ENCODE measurements at places on chromosomes 3 and 15.

- no peak for DNase-seq
Measured at GRCh38 chr15:36498401-36498800, 81.0 kb upstream of the CDIN1 start.

DNA sequence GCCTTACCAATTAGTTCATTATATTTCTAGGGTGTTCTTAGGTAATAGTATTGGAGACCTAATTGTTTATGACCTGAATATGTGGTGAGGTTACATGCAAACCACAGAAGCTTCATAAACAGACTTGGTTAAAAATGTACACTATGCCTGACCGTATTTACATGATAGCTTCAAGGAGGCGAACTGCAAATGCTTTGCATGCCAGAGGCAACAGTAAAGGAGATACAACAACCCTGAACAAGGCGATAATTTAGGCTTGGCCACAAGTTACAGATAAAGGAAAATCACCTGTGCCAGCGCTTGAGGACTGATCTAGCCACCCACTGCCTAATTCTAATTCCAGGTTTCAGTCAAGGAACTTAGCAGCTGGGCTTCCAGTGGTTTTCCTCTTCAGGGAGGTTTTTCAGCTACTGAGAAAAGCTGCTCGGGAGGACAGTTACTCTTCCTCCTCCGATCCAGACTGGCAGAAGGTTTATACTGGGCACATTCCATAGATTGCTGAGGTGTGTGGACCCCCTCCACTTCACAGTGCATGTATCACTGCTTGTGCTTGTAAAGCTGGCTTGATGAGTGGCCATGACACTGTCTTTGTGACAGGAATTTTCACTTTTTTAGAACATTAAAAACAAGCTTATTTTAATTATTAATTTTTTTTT is 95.6 kb downstream of the DHX36 start:
- no peak for DNase-seq

DNA sequence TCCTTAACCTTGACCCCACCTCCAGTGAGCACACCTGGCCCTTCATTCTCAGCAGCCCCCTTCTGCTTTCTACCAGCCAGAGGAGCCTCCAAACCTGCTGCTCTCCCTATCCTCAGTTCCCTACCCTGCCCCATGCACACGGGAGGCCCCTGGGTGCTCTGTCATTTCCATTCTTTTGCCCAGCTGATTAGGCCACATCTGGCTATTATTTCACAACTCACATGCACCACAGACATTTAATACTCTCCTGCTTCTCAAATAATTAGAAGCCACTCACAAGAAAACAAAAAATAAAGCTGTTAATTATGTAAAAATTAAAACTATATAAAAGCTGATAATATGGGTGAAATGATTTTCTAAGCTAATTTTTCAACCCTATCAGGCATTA is 50.7 kb downstream of the MYLK start:
- DNase-seq, result no peak

DNA sequence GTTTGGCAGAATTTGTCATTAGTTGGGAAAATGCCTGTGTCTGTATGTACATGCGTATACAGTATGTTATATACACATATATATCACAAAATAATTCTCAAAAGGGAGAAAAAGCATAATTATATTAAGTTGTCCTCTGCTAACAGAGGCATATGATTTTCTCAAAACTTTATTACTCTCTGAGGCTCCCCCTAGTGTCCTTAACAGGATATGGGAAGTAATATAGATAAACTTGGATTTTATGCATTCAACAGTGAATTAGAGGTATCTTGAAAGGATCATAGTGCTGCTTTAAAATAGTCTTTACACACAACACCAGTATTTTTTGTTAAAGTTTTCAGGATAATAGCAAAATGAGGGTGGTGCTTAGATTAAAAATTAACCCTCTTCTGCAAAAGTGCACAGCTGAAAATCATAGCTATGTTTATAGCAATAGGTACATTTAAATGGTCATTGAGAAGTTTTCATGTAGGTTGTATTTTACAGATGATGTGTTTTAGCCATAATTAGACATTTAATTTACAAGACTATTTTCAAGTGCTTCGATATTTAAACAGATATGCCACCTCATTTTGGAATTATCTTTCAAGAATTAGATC is 454.0 kb upstream of the ROBO2 start:
- no peak for DNase-seq

DNA sequence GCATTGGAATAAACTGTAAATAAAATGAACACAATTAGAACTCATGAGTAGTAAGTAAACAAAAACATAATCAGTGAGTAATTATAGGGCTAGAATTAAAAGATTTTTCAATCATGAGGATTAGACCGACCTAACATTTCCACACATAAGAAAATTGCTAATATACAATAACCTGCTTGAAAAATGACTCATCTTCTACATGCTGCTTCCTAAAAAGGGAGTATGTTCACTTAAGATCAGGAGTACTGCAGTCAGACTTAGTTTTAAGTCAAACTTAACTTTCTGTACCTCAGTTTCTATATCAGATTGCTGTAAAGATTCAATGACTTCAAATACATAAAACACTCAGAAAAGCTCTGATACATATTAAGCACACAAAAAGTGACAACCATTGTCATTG is 22.6 kb upstream of the NEK10 start:
- no peak for DNase-seq

DNA sequence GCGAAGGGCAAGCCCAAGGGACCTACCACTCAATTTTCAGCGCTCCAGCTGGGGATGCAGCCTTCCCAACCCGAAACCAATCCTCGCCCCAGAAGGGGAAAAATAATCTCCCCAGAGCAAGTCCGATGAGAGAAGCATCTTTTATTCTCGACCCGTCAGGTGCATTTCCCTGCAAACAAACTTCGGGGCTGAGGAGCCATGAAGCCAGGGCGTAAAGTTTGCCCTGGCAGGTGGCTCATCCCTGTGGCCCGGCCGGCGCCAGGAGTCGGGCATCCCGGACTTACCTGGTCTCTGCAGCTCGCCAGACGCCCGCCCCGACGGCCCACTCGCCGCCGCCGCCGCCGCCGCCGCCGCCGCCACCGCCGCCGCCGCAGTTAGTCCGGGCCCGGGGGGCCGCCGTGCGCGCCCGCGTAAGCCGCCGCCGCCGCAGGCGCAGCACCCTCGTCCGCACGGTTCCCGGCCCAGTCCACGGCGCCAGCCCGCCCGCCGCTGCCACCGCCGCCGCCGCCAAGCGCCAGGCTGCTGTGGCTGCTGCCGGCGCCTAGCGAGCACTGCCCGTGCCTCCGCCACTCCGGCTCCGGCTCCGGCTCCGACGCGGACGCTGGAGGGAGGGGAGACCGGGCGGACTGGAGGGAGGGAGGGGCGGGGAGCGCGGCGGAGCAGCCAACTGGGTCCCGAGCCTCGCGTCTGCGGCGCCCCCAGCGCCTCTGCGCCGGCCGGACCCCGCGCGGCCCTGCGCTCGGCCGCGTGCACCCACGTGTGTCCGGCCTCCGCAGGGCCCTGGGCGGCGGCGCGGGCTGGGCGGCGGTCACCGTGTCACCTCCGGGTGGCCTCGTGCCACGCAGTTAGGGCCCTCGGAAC is at the start of gene CNTN3:
CNTN3 (minus strand) TSS at position 553 of the 861 bp plus-strand sequence. CDS start 93,547 bp downstream, outside the sequence.
- DNase-seq, result no peak

- DNase-seq, result peak; percentile 82
Measured at GRCh38 chr15:62099094-62099601, 32.4 kb downstream of the C2CD4A start.

DNA sequence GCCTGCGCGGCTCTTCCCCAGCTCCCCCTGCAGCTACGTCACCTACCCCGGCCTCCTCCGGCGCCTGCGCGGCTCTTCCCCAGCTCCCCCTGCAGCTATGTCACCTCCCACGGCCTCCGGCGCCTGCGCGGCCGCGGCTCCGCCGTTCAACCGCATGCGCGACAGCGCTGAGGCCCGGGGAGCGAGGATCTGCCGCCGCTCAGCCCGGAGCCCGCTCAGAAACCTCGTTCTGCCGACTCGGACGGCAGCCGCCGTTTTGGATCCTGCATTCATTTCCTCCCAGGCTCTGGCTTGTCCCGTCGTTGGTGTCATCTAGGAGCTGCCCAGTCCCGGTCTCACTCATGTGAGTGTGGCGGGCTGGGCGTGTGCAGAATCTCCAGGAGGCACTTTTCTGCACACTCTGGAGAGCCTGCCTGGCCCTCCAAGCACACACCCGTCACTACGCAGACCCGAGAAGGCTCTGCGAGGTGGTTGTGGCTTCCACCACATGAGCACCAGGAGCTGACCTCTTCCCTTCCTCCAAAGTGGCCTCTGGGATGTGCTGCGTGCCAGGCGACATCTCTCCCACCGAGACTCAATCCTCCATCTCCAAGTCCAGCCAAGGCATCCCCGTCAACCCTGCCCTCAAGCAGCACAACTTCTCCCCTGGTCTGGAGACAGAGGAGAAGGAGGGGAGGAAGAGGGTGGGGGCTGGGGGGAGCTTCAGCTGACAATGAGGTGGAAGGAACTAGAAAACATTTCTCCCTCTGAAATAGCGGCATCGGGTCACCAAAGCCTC is 165.3 kb downstream of the CHSY1 start:
- DNase-seq, result no peak

DNA sequence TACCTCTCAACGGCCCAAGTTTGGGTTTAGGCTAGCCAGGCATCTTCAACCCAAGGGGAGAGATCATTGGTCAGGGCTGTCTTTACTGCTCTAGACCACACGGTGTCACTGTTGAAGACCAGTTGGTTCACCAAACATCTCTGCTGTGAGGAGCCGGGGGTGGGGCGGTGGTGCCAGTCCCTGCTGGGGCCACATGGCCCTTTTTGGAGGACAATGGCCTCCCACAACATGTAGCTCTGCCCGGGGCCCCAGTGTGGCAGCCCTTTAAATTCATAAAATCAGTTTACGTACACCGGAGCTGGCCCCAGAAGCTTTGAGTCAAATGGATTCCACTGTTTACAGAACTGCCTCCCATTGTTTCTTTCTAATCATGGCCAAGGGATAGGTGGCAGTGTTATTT is 19.1 kb upstream of the TM4SF18 start:
- DNase-seq, result no peak

DNA sequence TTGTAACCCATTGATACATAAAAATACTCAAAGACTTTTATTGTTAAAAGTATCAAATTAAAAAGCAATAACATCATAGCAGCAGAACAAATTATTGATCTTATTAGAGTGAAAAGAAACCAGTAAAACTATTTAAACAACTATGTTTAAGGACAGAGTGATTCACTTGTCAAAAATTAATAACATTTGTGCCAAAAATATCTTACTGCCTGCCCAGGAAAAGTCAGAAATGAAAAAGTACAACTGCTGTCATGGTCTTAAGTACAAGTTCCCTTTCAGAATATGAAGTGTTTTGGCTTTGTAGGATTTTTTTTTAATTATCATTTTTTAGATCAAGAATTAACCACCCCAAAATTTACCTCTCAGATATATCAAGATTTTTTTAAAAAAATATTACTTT is 3.4 kb downstream of the IFT57 start:
- DNase-seq, result no peak

DNA sequence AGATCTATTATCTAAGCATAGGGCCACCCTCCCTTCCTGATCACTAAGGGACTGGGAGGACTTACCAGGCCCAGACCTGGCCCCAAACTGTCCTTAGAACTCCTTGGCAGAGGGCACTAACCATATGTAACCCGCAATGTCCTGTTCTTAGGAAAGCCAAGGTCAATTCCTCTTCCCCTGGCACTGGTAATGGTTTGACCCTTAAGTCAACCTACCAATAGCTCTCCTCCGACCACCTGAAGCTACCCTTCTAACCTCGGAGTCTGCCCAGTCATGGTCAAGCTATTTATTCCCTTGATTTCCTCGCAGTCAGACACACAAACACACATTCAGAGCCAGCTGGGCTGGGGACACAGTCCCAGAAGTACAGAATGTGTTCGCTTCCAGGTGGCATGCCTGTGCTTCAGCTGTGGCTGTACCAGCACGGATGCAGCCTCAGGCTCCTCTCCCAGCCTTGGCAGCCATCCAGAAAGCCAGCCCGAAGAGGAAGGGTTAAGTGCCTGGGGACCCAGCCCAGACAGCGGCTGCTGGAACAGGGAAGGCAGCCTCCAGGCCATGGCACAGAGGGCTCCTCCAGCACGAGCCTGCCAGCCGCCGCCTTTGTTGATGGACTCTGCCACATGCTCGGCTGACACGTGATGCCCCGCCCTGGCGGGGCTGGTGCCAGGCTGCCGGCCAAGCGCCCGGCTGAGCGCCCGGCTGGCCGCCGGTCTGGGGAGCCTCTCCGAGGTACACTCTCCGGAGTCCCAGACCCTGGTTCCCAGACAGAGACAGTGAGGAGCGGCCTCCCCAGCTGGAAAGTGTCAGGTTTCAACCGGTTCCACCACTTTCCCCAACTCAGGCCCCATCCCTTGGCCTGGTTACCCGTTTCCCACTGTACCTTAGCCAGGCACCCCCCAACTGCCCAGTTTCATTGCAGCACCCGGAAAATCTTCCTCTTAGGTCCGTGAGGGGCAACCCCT is 5.5 kb downstream of the BMF start:
- DNase-seq, result peak; percentile 76

DNA sequence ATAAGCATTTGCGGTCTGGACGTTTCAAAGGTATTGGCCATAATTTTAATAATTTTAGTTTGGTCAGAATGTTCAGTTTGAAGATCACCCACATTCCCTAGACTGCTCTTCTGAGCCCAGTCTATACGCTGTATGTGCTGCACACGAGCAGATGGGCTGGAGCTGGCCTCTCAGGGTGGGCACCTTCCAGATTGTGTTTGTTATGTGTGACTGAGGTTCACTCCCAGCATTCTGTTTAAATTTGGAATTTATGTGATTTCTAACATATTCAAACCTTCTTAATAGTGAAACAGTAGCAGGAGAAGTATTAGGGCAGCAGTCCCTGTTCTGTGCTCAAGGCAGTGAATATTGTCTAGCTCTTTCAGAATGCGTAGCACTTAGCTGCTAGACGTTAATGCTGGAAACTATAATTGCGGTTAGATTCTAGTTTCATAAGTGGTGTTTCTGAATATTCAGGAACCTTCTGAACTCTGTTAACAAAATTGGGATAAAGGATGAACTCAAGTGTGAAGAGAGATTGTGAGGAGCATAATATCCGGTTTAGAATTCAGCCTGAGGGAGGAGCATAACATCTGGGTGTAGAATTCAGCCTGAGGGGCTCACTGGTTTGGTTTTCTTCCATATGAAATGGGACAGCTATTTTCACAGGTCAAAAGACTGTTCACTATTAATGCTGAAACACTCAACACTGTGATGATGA is 68.6 kb upstream of the RPL35A start:
- no peak for DNase-seq

DNA sequence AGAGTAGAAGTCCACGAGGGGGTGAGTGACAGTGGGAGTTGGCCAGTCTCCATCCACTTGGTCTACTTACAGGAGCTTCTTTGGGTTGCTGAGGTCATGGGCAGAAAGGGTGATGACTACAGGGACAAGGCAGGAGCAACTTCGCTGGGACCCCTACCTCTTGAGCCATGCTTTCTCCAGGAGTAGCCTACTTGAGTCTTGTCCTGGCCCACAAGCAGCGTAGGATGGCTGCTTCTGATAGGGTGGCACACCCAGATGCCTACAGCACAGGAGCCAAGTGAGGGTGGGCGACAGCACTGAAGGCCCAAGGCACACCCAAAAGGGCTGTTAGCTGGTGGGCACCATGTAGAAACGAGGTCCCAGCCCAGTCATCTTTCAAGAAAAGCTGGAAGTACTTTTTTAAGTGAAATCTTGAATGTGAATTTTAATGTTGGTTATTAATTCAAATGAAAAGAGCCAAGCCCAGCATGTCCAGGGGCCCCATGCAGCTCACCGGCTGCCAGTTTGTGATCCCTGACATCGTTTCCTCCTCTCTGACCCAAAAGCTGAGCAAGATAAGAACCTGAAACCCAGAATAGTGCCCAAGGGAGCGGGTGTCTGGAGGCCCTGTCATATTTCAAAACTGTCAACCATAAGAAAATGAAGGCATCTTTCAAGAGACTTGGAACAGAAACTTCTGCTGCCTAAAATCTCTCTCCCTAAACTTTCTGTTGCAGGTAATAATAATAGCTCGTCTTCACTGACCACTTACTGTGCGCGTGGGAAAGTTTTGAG is 2.2 kb upstream of the CPEB1 start:
- DNase-seq, result no peak

Measured in GM04504 (cell line).